Right cardiac atrium (tissue), 5 donors: ENCODE measurements at places on chromosomes 7 and 10. TPM values are rescaled to one million over a fixed set of nuclear protein-coding genes. Genes with fewer than 3 reads are reported as not detected.

The PDGFA gene
- 43.8 TPM for total RNA-seq

The SRGN gene
- 68.9 TPM for total RNA-seq

The CEP55 gene
- 1.6 TPM for total RNA-seq

The LBX1 gene
- not detected for total RNA-seq

The AQP1 gene
- total RNA-seq, result 225 TPM

DNA sequence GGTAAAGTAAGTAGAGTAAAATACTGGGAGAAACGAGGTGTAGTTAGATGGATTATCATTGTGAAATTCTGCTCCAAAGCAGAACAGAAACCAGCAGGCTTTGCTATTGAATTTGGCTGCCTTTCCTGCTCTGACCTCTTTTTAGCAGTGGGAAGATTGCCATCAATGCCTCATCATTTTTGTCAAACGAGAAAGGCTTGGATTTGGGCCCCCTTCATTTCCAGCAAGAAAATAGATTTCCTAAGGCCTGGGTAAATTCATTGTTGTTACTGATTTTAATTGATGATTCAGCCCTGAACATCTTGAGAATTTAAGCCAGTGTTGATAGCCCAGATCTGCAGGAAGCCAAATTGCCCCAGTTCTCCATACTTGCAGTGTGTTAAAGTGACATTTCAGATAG lies 35.2 kb upstream of the ASAH2 start:
- no peak for DNase-seq

GRCh38 chr7:157329447-157329846 lies 7.4 kb upstream of the DNAJB6 start:
- DNase-seq, result peak; percentile 58

GRCh38 chr7:506391-506831 lies 13.2 kb downstream of the PDGFA start:
- peak; percentile 44 for DNase-seq

- no peak for DNase-seq
Observed at GRCh38 chr7:108497082-108497725, 28.7 kb downstream of the PNPLA8 start.

- peak; percentile 46 for DNase-seq
Observed at GRCh38 chr7:92717993-92718716, 118.2 kb downstream of the CDK6 start.

GRCh38 chr10:1824928-1825327 lies 87.6 kb upstream of the ADARB2 start:
- no peak for DNase-seq

DNA sequence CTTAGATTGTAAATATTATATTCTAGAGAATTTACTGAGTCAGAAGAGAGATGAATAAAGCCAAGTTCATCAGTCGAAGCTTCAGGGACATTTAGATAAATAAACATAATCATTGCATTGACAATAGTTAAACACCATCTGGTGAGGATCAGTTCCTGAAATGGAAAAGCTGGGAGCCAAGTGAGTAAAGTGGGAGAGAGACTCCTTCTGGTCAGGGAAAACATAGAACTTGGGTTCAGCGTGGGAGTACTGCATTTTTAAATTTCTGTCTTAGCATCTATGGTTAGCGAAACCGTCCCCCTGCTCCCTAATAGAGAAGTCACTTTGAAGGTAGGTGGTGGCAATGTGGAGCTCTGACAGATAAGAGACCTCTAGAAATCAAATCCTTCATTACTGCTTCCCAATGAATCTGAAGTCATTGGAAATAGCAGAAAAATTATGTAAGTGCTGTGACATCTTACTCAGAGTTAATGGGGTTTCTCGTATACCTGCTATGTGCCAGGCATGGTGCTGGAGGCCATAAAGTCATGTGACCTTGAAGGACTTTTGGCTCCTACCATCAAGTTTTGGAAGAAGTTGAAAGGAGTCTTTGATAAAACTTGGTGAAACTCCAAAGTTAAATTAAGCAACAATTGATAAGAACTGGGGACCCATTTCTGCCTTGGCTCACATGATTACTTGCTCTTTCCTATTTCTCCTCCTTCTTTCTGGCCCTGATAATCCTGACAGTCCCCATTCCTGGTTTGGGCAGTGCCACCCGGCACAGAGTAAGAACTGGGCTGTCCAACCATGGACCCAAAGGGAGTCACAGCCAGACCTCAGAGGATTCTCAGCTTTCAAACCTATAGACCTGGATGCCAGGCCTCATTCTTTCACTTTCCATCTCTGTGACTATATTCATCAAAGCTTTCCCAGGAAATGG lies 211.2 kb downstream of the C7orf25 start:
- DNase-seq, result no peak

DNA sequence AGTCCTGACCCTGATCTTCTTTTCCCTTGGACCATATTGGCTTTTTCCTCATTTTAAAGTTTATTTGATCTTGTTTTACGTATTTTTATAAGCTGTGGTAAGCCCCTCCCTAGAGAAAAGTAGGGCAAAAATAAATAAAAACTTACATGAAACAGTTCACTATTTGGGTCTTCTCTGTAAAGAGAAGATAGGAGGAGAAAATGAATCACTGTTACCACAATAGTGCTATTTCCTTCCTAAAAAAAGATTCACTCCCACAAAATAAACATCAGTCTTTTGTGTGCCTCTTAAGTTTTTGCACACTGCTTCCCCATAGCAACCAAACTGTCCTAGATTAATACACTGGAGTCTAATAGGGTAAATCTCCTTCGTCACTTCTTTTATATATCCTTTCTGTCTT lies 1.4 kb upstream of the SVIL start:
- no peak for DNase-seq

GRCh38 chr7:77699056-77699455 lies 2.8 kb downstream of the RSBN1L start:
- no peak for DNase-seq

GRCh38 chr7:99359465-99360154 lies 14.9 kb upstream of the ARPC1B start:
- DNase-seq, result no peak

GRCh38 chr7:139183251-139183650 lies 47.8 kb upstream of the UBN2 start:
- no peak for DNase-seq
